ENCODE measurements at places on chromosomes 13 and 19.
A peak's percentile ranks its signal among the peaks of the same experiment; 100 is the strongest.

DNA sequence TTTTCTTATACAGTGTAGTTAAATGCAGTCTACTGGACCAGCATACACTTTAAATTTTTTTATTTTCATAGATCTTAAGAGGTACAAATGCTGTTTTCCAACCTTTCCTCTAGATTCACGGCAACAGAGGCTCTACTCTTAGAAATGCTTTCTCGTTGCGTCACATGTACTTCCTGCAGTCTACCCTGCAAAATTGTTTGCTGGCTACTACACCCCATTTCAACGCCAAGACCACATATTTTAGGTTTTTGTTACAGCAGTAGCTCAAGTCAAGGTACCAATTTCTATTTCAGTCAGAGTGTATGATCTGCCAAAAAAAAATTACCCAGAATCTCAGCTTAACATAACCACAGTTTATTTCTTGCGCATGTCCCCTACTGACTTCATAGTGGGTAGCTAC lies 94.1 kb downstream of the TNFSF13B start:
- no peak for DNase-seq

DNA sequence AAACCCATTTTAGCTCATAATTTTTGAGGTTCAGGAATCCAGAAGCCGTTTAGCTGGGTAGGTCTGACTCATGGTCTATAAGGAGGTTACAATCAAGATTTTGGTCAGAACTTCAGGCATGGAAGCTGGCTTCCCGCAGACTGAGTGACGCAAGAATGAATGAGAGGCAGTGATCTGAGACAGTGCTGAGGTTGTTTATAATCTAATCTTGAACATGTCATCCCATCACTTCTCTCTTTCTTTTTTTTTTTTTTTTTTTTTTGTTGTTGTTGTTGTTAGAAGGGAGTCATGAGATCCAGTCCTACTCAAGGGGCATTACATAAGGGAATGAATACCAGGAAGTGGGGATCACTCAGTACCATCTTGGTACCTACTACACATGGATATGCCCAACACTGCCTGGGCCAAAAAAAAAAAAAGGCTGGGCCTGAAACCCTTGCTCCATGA lies 217.4 kb downstream of the DLEU7 start:
- DNase-seq = no peak

DNA sequence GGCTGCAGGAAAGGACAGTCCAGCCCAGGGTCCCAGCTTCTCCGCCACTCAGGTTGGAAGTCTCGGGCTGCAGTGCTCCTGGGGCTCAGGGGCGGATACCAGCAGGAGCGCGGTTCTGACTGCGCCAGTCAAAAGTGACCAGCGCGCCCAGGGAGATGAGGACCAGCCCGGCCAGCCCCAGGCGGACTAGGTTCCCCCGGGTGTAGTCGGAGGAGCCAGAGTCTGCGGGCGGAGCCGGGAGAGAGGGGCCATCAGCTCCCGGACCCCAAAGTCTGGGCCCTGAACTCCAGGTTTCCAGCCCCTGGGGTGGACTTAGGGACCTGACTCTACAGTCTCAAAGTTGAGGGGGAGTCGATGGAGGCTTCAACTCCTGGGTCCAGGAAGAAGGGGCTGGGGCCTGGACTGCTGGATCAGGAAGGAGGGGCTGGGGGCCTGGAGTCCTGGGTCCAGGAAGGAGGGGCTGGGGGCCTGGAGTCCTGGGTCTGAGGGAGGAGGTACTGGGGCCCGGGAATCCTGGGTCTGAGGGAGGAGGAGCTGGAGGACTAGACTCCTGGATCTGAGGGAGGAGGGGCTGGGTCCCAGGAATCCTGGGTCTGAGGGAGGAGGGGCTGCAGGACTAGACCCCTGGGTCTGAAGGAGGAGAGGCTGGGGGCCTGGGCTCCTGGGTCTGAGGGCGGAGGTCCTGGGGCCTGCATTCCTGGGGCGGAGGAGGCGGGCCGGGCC lies 5.3 kb downstream of the OSCAR start:
- DNase-seq = no peak

DNA sequence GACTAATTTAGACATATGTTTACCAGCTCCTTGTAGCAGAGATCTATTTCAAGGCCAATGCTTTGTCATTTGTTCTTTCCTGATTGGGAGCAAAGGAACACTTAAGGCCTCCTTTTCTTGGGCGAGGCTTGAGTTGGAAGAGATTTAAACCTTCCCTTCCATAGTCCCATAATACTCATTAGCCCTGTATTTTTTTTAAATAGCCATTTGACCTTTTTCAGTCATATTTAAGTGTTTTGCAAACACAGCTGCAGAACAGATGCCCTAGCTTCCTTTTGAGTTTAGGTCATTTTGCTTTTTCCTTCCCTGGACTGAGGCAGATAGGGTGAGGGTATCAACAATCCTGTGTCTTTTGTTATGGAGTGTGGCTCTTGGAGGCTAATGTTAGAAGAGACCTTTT lies 198.3 kb downstream of the NBEA start:
- DNase-seq = no peak

DNA sequence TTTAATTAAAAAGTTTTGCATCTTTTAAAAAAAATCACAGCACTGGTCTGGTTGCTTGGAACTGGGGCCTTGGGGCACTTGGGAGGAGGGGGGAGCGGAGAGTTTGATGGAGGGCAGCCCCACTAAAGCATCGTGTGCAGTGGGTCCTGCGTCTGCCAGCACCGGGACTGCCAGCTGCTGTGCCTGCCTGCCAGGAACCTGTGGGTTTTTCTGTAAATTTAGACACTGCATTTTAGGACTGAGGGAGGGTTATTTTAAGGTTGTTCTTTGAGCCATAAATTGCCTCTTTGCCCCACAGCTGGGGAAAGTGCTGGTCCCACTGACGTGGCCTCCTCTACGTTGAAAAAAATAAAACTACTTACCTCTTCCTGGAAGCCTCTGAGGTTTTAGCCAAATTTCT lies 2.9 kb downstream of the KLF2 start:
- no peak for DNase-seq

DNA sequence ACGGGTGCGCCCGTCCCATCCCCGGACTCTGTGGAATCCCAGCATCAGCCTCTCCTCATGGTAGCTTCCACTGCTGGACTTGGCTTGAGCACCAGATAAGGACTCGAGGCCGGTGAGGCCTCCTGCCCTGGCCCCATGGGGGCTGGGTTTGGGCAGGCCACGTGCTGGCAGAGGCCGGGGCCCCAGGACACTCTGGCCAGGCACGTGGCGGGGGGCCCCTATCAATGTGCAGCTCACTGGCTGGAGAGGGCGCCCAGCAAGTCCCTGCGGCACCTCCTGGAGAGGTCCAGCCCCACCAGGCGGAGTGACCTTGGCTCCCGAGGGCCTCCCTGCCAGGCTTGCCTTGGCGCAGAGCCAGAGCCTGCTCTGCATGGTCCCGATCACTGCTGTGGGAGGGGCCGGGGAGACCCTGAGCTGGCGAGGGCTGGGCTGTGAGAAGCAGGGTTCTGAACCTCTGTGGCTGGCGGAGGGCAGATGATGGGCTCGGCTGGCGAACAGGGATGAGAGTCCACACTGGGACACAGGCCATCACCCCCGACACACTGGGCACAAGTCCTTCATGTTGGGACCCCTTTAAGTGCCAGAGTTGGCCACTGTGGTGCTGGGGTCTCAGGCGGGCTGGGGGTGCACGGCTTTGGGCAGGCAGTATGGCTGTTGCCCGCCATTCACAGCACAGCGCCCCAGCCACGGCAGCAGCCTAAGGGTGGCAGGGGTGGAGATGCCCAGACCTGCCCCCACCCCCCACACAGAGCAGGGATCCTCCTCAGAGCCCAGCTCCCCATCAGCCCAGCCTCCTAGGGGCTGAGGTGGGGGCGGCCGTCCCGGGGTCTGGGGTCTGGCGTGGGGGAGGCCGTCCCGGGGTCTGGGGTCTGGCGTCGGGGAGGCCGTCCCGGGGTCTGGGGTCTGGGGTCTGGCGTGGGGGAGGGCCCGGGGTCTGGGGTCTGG lies 19.1 kb downstream of the CEBPG start:
- peak; percentile 58 for DNase-seq

- no peak for DNase-seq
These were observed 23.1 kb downstream of the LYL1 start for GRCh38 chr19:13079542-13079986.
